ENCODE measurements at places on chromosomes 7 and 10.
A peak's percentile ranks its signal among the peaks of the same experiment; 100 is the strongest.

DNA sequence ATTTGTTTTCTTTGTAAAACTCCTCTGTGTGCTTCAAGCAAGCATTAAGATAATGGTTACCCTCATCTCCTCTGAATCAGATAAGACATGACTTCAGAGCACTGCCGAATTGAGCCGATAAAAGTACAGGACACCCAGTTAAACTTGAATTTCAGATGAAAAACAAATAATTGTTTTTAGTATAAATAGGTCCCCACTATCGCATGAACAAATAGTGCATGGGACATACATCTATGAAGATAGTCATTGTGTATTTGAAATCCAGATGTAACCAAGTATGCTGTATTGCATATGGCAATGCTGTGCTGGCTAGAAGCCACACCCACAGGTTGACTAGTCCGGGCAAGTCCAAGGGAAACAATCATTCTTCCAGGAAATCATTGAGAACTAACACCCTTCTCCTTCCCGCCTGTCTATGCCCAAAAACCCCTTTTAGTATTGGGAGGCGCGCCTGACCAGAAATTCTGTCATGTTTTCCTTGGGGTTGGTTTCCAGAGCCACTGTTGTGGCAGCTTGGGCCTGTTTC is 12.6 kb upstream of the FGFR2 start:
- DNase-seq, result no peak

GRCh38 chr10:24418532-24418931 is 209.6 kb downstream of the KIAA1217 start:
- no peak for DNase-seq

DNA sequence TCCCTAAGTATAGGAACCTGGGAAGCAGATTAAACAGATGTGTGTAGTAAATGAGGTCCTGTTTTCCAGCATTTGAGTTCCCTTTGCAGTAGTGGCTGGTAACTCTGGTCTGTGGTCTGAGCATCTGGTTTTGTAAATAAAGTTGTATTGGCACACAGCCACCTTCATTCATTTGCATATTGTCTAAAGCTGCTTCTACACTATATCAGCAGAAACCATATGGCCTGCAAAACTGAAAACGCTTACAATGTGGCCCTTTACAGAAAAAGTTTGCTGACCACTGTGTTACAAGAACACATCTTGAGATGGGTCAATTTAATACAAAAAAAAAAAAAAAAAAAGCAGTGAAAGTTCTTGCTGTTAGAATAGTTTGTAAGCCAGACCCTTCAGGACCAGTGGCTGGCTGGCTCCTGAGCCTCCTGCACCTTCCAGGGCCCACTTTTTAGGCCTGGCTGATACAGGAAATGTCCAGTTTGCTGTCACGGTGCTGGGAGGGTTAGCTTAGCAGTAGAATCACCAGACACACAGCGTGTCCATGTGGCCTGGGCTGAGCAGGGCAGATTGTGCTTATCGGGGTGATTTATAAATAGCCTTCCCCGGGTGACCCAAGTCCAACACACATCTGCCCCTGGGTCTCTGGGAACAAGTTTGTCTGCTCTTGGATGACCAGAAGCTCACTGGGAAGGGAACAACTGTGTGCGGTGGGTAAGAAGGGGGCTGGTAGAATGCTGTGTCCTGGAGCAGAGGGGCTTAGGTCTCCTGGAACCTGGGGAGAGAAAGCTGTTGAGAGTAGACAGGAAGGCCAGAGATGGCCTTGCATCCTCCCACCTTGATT is 1.4 kb downstream of the C10orf71 start:
- no peak for DNase-seq

GRCh38 chr10:109820620-109821405 is 102.5 kb downstream of the XPNPEP1 start:
- no peak for DNase-seq

DNA sequence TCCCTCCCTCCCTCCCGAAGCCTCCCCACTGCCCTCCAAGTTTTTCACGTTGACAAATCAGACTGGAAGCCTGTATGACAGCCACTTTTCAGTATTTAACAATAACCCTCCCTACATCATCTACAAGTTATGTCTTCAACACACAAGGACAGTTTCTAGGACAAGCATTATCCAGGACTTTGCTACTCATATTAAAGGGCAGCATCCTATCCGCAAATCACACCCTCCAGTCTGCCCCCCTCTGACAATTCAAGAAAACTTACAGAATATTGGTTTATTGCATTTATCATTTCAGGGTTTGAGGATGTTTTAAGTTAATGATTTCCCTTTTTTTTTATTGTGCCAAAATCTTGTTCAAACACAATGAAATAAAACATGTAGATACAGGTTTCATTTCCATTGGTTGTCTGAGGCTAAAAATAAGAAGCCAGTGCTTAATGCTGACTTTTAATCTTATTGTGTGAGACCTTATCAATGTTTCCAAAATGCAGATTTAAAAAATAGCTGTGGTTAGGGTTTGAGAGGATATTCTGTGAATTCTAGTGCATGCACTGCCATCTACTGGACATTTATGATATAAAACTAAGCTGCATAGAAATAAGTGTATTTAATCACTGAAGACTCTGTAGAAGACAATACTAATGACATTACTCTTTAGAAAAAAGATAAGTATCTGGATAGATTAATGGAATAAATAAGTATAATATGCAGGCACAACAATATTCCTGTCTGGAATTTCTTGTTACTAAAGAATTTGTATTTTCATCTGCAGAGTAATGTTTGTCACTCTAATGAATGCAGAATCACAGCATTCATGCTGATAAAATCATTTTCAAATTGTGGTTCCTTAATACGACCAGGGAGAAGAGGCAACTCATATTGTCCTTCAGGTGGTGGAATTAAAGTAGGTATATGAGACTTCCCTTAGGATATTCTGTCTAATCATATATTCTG is 64.1 kb downstream of the CAV1 start:
- DNase-seq, result no peak

DNA sequence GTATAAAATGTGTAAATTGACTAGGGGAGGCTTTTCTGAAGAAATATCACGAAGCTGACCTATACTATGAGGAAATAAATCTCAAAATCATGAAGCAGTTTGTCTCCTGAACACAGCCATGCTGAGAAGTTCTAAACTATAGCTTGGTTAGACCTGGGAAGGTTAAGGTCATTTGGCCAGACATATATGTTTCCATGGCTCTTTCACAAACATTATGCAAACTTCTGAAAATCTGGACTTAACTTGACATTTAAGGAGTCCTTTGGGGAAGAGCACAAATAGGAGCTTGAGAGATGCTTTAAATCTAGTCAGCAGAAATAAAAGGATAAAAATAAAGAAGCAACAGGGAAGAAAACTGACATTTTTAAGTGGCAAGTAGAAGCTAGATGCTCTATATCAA is 115.9 kb upstream of the MEOX2 start:
- no peak for DNase-seq

GRCh38 chr10:15735763-15736162 is 16.0 kb upstream of the ITGA8 start:
- no peak for DNase-seq

- DNase-seq, result peak; percentile 8
Measured at GRCh38 chr10:50275650-50276235, 24.4 kb upstream of the ASAH2 start.

DNA sequence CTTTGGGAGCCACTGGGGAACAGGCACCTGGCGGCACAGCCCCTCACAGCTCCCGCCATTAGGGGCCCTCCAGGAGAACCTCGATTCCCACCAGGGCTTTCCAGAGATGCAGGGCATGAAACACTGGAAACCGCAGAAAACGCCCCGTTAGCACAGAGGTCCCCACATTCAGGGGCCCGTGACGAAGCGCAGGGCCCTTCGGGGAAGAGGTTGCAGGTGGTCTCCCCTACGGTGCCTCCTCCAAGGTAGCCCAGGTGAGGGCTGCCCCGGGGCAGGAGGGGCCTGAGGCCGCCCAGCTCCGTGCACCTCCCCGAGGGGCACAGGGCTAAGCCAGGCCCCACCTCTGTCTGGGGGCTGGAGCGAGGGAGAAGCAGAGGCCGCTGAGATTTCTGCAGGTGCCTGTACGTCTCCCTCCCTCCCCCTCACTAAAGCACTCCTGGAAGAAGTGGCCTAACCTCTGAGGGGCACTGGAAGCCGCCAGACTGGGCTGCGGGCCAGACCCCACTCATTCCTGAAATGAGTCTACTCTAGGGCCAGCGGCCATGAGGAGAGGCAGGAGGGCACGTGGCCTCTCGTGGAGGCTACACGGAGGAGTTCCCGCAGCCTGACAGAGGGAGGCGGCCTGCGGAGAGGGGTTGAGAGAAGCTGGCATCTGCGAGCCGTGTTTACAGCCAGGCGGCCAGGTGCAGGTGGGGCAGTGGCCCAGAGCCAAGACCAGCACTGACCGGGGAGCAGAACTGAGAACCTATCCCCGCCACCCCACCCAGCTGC is 6.9 kb downstream of the PDGFA start:
- DNase-seq, result no peak

- no peak for DNase-seq
Measured at GRCh38 chr7:45684910-45685618, 110.9 kb downstream of the ADCY1 start.

GRCh38 chr7:80154656-80155333 is 20.2 kb downstream of the GNAI1 start:
- DNase-seq, result no peak

GRCh38 chr7:120052884-120053382 is 220.0 kb upstream of the KCND2 start:
- DNase-seq, result no peak

Measured in stimulated activated CD8-positive, alpha-beta memory T cell treated with anti-CD3 and anti-CD28 coated beads, Interleukin-2, amount 100 ng/mL, for 48 hours (primary cell).